ENCODE measurements at places on chromosomes 3 and 15.
A peak's percentile ranks its signal among the peaks of the same experiment; 100 is the strongest.

GRCh38 chr3:108202080-108202479 lies 20.1 kb downstream of the IFT57 start:
- DNase-seq = no peak

- DNase-seq = no peak
These were observed 81.5 kb downstream of the TJP1 start for GRCh38 chr15:29740692-29741311.

GRCh38 chr3:62956411-62956810 lies 81.2 kb upstream of the CADPS start:
- DNase-seq = no peak

DNA sequence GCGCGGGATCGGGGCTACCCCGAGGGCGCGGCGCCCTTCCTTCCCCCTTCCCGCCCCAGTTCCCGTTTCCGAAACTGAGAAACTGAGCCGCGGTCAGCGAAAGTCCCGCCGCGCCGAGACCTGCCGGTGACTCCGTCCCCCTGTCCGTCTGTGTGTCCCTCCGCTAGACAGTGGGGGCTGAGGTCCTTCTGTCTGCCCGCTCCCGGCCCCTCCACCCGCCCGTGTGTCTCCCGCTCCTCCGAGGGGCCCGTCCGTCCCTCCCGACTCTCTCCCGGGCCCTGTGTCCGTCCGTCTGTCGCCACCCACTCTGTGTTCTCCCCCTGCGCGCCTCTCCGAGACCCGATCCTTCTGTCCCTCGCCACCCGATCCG lies 426 bp downstream of the PRKCD start:
- no peak for DNase-seq

GRCh38 chr15:47293466-47294162 lies 423.7 kb upstream of the SEMA6D start:
- DNase-seq = no peak

- no peak for DNase-seq
These were observed 1.2 kb downstream of the CRABP1 start for GRCh38 chr15:78341057-78341987.

GRCh38 chr3:25576831-25577454 lies 87.8 kb downstream of the TOP2B start:
- no peak for DNase-seq

GRCh38 chr3:187836823-187837770 lies 91.8 kb upstream of the BCL6 start:
- no peak for DNase-seq

DNA sequence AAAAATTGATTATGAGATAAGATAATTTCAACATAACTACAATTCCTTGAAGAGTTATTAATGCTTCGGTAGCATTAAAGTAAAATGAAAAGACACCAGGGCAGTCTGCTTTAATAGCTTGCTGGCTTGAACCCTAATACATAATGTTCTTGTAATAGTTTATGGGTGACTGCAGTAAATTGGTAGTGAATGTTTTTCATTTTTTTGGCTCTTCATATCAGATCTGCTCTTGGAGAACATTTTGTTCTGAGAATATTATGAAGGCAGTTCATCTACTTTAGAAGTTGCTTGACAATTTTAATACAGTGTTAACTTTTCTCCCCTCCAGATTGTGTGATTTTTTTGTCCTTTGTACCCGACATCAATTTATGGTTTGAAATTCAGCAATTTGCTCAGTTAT lies 128.4 kb downstream of the ZBTB20 start:
- DNase-seq = no peak

GRCh38 chr15:99613887-99614647 lies 48.3 kb downstream of the MEF2A start:
- DNase-seq = peak; percentile 40

GRCh38 chr3:5699811-5700210 lies 512.3 kb downstream of the EDEM1 start:
- DNase-seq = no peak

DNA sequence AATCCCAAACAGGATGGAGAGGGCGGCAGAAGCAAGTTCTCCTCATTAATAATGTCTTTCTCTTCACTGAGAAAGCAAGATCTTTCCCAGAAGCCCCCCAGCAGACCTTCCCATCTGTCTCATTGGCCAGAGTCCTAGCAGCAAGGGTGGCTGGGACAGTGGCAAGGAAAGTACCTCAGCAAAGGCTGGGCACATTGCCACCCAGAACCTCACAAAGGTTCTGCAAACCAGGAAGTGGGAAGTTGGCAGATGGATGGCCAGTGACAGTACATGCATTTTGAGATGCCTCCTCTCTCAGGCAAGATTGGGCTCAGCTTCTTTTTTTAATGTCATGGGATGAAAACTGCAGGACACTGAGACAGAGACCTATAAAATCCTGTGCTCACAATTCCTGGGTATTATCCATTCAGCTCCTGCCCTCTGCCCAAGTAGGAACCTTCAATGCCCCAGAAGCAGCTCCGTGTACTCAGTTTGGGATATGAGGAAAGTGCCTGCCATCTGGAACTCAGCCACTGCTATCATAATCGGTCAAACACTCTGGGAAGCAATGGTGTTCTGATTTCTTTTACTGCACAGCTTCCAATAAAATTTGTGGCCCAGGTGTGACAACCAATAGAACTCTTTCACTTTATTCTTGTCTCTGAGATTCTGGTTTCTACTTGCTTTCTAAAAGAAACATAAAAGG lies 25.5 kb downstream of the DPH3 start:
- no peak for DNase-seq

- DNase-seq = no peak
These were observed 4.1 kb upstream of the AMOTL2 start for GRCh38 chr3:134378384-134378783.

DNA sequence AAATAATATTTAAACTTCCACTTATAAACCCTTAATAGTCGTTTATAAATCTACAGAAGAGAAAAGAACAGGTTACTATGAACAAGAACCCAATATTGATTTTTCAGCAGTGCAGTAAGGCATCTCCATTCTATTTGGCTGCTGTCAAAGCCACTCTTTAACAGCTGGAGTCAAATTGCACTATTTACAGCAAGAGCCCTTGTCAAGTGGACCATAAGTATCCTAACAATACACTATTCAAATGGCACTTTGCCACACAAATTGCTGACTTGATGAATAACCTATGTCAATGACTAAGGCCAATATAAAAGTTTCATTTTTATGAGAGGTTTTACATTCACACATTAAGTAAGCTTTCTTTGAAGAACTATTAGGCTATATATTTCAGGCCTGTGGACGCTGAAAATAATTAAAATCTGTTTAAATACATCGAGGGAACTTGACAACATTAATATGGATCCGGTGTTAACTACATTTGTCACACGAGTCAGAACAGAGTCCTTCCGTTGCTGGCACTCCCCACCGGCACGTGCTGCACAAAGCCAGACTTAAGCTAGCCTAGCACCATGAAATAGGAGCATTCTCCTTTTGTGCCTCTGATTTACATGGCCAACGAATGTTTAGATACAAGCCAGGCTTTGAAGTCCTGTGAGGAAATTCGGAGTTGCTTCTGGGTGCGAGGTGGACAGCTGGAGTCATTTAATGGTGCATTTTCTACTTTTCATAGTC lies 100.5 kb downstream of the WDR72 start:
- DNase-seq = no peak

DNA sequence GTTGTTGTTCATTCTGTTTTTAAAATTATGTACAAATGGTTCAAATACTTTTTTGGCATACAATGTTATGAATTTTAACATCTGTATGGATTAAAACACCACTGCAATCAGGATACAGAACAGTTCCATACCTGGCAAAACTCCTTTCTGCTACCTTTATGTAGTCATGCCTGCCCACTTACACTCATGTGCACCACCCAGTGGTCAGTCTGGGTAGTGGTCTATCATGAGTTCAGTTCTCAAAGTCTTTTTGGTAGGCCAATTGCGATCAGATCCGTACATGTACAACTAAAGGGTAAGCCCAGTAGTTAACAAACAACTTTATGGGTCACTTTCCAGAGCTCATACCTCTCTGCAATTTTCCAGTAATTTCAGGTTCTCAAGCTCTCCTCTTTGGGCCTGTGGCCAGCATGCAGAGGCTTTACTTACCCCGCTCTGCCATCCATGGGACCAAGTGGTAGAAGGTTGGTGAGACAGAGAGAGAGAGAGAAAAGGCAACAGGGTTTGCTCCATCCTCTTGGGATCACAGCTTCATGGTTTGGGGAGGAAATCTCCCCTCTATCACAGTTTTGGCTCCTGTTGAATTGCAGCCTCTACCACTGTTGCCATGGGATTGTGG lies 63.9 kb upstream of the FAM98B start:
- DNase-seq = no peak

GRCh38 chr15:74035121-74036017 lies 40.9 kb downstream of the PML start:
- DNase-seq = no peak

- DNase-seq = no peak
These were observed 184.7 kb upstream of the POU1F1 start for GRCh38 chr3:87461036-87461435.

GRCh38 chr3:37224879-37225278 lies 50.5 kb upstream of the LRRFIP2 start:
- DNase-seq = no peak

DNA sequence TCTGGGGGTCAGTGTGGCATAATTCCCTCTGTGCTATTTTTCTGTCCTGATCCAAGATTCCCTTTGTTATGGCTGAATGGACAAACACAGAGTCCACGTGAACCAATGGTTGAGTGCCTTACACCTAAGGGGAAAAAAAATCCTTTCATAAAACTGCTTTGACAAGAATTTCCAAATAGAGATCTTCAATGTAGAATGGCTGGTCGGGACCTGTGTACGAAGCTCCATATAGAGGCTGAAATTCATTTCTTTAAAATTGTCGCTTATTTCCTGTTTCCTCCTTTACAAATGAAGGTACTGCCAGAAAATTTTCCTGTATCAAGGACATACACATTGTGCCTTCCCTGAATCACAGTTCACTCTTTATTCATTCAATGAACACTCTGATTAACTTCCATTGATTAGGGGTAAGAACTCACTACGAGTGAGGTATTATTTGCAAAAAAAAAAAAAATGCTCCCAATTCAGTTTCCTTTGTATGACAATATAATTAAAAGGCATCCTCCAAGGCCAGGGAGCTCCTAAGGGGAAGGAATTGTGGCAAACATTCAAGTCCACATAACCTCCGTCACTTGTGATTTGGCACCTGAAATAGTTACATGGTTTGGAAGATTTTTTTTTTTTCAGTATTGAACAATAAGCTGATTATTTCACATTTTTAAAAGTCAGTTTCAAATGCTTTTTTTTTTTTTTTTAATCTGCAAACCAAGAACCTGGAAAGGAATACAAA lies 293.8 kb downstream of the MEX3B start:
- no peak for DNase-seq

GRCh38 chr15:58748852-58749531 lies 515 bp downstream of the ADAM10 start:
- peak; percentile 42 for DNase-seq

DNA sequence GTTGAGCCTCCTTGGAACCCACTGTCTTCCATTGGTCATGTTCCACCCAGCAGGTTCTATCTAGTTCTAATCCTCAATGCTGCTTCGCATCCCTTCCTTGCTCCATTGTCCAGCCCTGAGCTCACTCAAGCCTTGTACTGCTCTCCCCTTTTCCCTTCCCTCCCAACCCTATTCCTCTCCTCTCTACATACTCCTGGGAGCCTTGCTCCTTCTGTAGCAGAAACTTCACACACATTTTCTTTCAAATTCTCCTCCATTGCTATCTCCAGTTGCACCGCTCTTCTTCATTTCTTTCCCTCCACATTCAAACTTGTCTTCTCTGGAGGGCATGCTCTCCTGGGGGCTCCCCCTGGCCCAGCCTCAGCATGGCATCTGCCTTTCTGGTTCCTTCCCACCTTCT lies 14.5 kb downstream of the NR1I2 start:
- no peak for DNase-seq

- no peak for DNase-seq
These were observed 68.1 kb downstream of the NOX5 start for GRCh38 chr15:69082554-69082953.

GRCh38 chr15:68391121-68391520 lies 40.8 kb downstream of the ITGA11 start:
- no peak for DNase-seq

DNA sequence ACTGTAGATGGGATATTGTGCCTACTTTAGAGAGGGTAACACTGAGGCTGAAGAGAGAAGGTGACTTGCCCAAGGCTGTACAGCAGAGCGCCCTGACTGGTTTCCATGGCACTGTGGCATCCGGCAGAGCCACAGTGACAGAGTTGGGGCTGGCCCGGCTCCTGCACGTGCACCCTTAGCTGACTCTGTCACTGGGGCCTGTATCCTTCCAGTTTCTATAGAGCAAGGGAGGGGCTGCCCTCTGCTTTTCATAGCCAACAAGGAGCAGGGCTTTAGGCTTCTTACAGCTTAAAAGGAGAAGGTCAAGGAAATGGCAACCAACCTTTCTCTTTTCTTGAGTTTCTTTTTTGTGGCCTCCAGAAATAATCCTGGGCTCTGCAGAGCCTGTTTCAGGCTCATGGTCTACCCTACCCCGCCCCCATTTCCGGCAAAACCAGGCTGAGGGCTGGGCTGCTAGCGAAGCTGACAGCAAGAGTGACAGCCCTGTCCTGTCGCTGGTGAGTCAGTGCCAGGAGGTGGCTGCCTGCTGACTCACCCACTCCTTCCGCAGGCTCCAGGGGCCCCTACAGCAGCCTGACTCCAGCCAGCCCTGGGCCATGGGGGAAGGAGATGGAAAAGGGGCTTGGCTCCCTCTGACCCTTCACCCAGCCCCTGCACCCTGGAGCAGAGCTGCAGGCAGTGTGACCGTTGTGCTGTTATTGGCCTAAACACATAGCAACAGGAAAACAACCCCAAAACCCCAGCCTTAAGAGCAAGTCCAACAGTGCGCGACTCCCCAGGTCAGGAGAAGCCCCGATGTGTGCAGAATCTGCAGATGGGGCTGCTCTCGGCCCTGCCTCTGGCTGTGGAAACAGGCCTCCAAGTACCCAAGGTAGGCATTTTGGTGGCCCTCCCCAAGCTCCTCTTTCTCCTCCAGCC lies 29.8 kb downstream of the SLC6A6 start:
- peak; percentile 97 for DNase-seq

GRCh38 chr15:75551091-75551490 lies 28.0 kb downstream of the PTPN9 start:
- no peak for DNase-seq

- DNase-seq = no peak
These were observed 121.5 kb upstream of the FHIT start for GRCh38 chr3:61372723-61373122.

- DNase-seq = no peak
These were observed 119.3 kb downstream of the LRRK1 start for GRCh38 chr15:101038327-101039003.

DNA sequence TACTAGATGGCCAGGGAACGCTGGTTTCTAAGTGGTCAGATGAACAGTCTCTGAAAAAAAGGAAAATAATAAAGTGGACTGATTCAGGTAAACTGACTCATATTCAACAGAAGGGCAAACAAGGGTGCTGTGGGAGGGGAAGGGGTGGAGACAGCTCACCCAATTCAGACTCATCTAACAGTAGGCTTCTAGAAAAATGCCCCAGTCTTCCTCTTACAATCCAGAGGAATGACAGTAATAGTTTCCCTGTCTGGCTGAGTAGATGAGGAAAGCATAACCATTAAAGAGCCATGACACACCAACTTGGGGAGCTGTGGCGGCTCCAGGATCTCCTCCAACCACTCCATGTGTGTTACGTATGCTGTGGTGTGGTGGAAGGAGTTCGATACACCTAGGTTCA lies 231.4 kb upstream of the UMPS start:
- DNase-seq = no peak

All from bone marrow (tissue), 2 donors.